ENCODE measurements at places on chromosomes 7 and 10. TPM values are rescaled to one million over a fixed set of nuclear protein-coding genes. Genes with fewer than 3 reads are reported as not detected.

Gene SCIN
- 24.7 TPM for total RNA-seq

Gene MYO1G
- total RNA-seq, result 44.6 TPM

Gene TSPAN33
- total RNA-seq, result 7.3 TPM

GRCh38 chr10:25972631-25973030, 38.6 kb downstream of the MYO3A start:
- no peak overlapping the region for H3K27ac ChIP-seq
- no peaks in the 10 kb centered on the region for H3K36me3 ChIP-seq
- no peak for DNase-seq

DNA sequence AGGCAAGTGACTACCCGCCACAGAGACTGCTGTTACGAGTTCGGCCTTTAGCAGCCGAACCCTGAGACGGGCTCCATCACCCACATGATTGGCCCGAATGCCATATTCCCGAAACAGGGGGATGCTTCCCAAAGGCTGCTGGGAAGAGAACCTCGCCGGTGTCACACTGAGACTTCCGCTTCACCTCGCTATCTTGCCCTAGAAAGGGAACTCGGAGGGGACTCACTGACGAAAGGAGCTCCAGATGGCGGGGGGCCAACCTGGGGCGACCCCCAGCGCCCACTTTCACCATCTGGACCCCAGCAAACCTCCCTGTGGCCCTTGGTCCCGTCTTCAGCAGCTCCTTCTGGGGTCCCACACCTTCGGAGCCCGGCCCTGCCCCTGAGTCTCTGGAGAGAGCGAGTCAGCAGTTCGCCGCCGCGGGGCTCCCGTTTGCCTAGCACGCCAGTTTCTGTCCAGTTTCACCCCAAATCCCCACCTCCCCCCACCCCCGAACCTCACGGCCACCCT, 529 bp downstream of the HPS1 start:
- H3K4me3 ChIP-seq, result peak overlapping the region; percentile 92
- H3K27ac ChIP-seq, result peak overlapping the region; percentile 92
- peak; percentile 59 for DNase-seq
- no peaks in the 10 kb centered on the region for H3K27me3 ChIP-seq
- H3K4me1 ChIP-seq, result peaks cover 4% of the 10 kb centered on the region

DNA sequence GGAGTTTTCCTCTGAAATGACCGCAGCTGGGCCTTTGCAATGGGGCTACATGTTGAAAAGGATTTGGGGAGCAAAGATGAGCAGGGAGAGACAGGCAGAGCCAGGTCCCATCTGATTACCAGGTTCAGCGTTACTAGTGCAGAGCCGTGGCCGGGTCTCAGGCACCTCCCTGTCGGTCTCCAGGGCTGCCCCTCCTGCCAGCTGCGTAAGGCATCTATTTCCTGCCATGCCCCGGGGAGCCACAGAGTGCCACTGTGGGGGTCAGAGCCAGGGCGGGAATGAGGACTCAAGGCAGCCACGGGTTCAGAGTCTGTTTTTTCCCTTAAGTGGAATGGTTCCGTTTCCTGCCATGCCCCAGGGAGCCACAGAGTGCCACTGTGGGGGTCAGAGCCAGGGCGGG, 382.6 kb upstream of the SHH start:
- DNase-seq, result no peak
- no peaks in the 10 kb centered on the region for H3K36me3 ChIP-seq
- no peak overlapping the region for H3K4me3 ChIP-seq
- H3K27me3 ChIP-seq, result no peaks in the 10 kb centered on the region

DNA sequence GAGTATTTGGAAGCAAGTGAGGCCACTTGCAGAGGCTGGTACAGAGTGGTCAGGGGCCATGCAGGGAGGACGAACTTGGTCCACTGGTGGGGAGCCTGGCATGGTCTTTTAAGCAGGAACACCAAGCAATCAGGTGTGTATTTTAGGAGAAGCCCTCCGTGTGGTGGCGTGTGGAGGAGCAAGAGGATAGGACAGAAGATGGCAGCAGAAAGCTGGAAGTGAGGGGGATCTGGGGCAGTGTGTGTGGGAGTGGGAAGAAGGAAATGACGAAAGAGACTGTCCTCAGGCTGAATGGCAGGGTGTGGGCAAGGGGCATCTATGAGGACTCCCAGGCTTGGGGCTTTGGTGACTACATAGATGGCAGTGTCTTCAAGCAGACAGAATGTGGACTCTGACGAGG, 51.2 kb downstream of the TEX36 start:
- H3K4me1 ChIP-seq, result no peaks in the 10 kb centered on the region
- H3K27ac ChIP-seq, result no peak overlapping the region
- H3K4me3 ChIP-seq, result no peak overlapping the region
- no peaks in the 10 kb centered on the region for H3K27me3 ChIP-seq
- DNase-seq, result no peak

DNA sequence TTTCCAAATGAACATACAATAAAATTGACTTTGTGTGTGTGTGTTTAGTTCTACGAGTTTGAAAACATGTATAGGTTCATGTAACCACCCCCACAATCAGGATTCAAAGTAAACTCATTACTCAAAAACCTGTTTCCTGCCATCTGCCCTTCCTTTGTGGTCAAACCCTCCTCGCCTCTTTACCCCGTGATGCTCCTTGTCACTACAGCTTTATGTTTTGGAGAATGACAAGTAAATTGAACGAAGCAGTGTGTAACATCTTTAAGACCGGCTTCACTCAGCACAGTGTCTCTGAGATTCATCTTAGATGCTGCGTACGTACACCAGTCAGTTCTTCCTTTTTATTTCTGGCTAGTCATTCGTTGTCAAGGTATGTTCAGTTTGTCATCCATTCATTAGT, 54.6 kb upstream of the MKI67 start:
- peaks cover 10% of the 10 kb centered on the region for H3K27me3 ChIP-seq
- no peaks in the 10 kb centered on the region for H3K4me1 ChIP-seq
- H3K36me3 ChIP-seq, result no peaks in the 10 kb centered on the region

All from lung (tissue), 17 donors.